Aorta (tissue), 5 donors: ENCODE measurements at places on chromosomes 1 and 21. TPM values are rescaled to one million over a fixed set of nuclear protein-coding genes. Genes with fewer than 3 reads are reported as not detected.

The ERO1B gene
- 9.6 TPM for total RNA-seq

The EVI5 gene
- total RNA-seq = 47.5 TPM

The GNAT2 gene
- total RNA-seq = not detected

DNA sequence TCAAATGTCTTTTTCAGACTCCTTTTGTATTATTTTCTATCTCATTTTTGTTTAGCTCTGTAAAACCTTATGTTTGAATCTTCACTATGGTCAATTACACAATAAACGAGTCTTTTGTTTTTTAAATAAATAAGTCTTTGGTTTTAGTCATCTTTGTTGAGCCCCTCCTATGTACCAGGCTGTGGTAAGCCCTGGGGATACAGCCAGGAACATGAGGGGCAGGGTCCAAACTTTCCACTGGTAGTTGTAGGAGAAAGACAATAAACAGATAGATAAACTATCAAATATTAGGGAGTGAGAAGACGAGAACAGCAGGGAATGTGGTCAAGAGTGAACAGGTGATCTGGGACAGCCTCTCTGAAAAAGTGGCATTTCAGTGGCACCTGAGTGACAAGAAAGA is 186.6 kb downstream of the ZNF281 start:
- DNase-seq = no peak
- H3K27me3 ChIP-seq = peaks cover 1% of the 10 kb centered on the region
- H3K4me1 ChIP-seq = no peaks in the 10 kb centered on the region
- H3K4me3 ChIP-seq = no peak overlapping the region

GRCh38 chr1:204562075-204562990 is 46.1 kb downstream of the MDM4 start:
- H3K27me3 ChIP-seq = no peaks in the 10 kb centered on the region
- no peak overlapping the region for H3K27ac ChIP-seq
